Immature natural killer cell (primary cell): ENCODE measurements at places on chromosomes 2 and 18.

DNA sequence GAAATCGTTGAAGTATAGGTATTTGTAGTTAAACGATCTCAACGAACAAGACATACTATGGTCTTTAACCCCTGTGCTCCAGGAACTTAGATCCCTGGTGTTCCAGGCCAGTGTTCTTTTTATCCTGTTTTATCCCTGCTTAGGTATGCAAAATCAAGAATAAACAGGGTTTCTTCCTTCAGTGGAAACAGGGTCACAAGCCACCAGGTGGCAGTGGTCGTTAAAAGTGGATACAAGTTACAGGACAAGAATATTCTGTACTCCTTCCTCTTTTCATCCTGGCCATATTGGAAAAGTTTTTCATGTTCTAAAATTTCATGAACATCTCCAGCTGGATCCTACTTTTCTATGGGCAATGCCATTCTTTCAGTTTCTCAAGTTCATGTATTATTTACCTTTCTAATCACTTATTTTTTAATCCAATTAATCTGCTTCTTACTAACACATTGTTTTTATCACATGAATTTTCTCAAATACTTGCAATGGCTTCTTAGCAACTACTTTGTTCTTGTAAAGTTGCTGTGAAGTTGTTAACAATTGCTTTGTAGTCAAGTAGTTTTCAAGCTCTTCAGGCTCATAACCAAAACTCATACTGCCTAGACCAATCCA lies 16.4 kb upstream of the HNMT start:
- DNase-seq = no peak

GRCh38 chr2:196965651-196966050 lies 39.1 kb upstream of the PGAP1 start:
- no peak for DNase-seq

GRCh38 chr2:192288295-192288694 lies 93.6 kb upstream of the TMEFF2 start:
- no peak for DNase-seq

GRCh38 chr2:176468457-176469113 lies 199.3 kb downstream of the MTX2 start:
- DNase-seq = no peak

GRCh38 chr2:236939721-236940231 lies 145.9 kb upstream of the COPS8 start:
- no peak for DNase-seq

DNA sequence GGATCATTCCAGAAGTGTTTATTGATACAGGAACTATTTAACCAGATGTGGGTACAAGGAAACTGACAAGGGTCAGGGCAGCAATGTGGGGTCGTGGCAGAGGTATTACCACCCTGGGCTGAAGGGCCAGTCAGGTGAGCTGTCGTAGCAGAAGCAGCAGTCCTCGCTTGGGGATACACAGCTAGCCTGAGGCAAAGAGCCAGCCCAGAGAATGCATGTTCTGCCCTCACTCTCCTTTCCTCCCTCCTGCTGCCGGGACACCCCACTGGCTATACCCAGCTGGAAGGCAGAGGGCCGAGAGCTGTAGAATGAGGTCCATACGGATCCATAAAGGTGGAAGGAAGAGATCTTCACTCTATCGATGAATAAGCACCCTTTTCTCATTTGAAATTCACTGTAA lies 32.2 kb upstream of the GBX2 start:
- no peak for DNase-seq
